Activated CD4-positive, alpha-beta T cell treated with anti-CD3 and anti-CD28 coated beads for 24 hours (primary cell): ENCODE measurements at places on chromosomes 16 and 17.

GRCh38 chr17:55318081-55318480 lies 53.3 kb downstream of the HLF start:
- DNase-seq, result no peak

DNA sequence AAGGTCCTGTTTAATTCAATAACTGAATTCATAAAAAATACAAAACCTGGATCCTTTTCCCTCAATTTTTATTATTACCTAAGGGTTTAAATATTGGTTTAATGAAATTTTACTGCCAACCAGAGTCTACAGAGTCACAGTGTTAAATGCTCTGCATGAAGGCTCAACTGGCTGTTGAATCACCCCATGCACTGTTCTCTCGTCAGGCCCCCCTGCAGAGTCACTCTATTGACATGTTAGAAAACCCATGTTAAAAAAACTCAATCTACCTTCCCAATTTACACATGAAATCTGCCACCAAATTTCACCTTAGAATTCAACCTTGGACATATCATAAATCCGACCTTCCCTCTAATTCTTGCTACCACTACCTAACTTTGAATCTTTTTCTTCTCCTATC lies 43.3 kb upstream of the ULK2 start:
- DNase-seq, result no peak

DNA sequence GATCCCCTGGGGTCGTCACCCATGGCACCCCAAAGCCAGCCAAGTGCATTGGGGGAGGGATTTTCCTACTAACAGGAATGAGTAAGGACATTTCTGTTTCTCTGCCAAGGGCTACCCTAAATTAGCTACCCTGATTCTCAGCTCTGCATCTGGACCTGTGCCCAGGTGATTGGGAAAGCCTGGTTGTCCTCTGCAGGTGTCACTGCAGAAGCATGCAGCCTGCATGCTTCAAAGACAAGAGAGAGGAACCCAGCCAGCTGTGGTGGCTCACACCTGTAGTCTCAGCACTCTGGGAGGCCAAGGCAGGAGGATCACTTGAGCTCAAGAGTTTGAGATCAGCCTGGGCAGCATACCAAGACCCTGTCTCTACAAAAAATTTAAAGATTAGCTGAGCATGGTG lies 19.6 kb downstream of the BEAN1 start:
- no peak for DNase-seq

DNA sequence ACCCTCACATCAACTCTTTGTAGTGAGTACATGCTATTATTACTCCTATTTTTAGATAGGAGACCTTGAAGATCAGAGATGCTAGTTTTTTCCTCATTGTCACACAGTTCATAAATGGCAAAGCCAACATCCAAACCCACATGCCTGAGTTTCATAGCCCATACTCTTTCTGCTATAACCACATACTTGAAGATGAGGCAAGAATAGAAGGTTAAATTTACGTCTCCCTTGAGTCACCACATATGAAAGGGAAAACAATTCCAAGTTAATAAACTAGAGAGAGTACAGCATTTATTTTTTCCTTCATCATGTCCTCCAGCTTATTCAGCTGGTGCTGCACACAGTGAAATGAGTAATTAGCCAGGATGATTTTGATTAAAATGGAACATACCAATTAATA lies 23.7 kb downstream of the NUDT7 start:
- no peak for DNase-seq

DNA sequence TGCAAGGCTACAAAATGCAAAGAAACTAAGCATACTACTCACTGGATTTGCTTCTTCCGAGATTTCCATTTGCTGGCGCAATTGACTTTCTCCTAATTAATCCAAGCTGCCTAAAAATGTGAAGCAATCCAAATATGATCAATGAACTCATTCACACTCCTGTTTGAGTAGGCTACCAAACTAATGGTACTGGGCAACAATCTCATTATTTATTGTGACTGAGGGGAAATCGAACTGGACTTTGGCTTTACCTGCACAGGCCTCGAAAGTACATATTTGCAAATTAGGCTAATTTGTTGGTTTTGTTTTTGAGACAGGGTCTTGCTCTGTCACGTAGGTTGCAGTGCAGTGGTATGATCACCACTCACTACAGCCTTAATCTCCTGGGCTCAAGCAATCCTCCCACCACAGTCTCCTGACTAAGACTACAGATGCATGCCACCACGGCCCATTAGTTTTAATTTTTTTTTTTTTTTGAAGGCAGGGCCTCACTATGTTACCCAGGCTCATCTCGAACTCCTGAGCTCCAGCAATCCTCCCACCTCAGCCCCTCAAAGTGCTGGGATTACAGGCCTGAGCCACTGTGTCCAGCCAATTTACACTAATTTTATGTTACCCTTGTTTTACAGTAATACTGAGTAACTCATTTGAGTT lies 2.6 kb downstream of the ERI2 start:
- DNase-seq, result no peak

GRCh38 chr17:29032013-29032856 lies 10.7 kb upstream of the PIPOX start:
- DNase-seq, result no peak

GRCh38 chr17:76678330-76678729 lies 32.4 kb downstream of the MXRA7 start:
- DNase-seq, result no peak

- DNase-seq, result no peak
Measured at GRCh38 chr16:52652033-52652432, 105.1 kb upstream of the TOX3 start.

- DNase-seq, result no peak
Measured at GRCh38 chr17:28575126-28575795, 1.4 kb downstream of the ALDOC start.

DNA sequence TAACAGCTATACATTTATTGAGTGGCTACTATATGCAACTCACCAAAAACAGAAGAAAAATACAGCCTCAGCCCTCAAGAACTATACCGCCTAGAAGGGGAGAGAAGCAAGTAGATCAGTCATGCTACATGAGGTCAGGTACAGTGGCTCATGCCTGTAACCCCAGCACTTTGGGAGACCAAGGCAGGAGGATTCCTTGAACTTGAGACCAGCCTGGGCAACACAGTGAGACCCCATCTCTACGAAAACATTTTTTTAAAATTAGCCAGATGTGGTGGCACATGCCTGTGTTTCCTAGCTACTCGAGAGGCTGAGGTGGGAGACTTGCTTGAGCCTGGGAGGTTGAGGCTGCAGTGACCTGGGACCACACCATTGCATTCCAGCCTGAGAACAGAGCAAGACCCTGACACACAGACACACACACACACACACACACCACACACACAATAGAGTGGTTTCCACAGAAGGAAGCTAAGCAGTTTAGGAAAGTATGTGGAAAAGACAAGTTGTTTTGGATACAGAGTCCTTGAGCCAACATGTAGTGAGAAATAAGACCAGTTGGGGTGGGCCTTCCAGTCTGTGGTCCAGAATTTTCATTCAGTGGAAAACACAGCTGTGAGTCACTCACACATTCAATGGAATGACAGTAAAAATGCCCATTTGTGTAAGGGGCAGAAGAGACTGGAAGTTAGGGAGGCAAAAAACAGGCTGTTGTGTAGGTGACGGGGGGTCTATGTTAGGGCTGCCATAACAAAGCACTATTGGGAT lies 10.7 kb upstream of the SNTB2 start:
- no peak for DNase-seq

DNA sequence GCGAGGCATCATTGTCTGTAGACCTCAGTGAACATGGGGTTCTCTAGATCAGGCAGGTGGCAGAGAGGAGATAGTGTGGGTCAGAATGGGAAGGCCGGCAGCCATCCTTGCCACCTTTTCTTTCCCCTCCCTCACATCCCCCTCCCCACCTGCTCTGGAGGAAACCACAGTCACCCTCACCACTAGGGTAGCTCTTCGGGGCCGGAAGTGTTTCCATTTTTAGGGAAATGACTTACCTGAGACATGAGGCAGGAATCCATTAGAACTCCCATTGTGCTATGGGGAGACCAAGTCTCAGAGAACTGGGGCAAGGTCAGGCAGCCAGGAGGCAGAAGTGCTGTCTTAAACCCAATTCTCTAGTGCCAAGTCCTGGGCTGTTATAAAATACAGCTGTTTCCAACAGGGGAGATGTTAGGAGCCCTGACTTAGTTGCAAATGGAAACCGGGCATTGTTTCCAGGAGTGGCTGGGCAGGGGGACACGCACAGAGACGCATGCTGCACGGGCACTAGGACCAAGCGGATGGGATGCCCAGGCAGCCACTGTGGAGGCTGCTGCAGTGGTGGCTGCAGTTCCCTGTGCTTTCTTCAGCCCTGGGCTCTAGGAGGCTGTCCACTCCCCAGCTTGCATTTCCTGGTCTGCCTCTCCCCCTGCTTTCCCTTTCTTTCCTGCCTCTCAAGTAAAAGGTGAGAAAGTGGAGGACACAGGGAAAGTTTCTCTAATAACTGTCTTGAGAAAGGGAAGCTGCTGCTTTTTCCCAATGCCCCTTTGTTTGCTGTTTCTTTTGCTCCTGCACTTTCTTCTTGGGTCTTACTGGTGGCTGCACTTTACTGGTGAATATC lies 2.8 kb downstream of the HAS3 start:
- DNase-seq, result no peak

DNA sequence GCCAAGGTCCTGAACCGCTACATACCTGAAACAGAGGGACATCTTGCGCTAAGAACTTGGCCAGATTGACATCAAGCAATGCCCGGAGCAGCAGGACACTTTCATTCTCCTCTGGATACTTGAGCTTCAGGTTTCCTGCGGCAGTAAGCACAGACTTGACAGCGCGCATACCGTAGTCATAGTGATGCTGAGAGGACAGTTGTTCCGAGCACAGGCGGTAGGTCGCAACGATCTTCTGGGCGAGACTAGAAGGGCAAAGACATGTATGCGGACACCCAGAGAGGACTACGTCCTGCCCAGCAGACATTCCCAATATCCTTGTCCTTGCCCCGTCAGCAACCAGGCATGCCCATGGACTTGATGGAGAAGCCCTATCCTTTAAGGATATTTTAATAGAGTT lies 112.9 kb downstream of the DNAH3 start:
- DNase-seq, result no peak

- DNase-seq, result no peak
Measured at GRCh38 chr17:10477701-10478100, 8.3 kb upstream of the MYH4 start.

- DNase-seq, result no peak
Measured at GRCh38 chr17:58789160-58789559, 33.5 kb downstream of the PPM1E start.

DNA sequence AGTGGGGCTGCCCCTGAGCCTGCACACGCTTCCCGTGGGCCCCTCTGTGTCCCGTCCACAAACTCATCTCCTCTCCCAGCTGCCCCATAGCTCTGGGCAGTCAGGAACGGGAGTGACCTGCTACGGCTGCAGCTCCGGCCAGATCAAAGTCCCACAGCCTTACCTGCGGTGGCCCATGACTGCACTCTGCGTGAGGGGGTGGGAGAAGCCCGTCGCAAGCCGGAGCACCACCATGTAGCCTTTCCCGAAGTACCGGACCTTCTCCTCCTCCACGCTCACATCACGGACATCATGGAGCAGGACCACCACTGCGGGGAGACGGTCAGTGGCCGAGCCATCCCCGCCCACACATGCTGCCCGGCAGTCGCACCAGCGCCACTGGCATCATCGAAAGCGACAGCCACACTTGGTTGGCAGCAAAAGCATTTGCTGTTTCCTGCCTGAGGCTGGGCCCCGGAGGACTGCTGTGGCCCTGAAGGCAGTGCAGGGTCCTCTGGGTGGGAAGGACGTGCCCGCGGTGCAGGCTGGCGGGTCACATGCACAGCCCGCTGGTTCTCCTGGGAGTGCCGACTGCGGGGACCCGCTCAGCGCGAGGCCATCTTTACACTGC lies 6.2 kb downstream of the CYBC1 start:
- DNase-seq, result no peak

- DNase-seq, result no peak
Measured at GRCh38 chr17:19799796-19800195, 51.7 kb upstream of the ALDH3A1 start.

GRCh38 chr17:31411707-31412285 lies 20.3 kb downstream of the RAB11FIP4 start:
- no peak for DNase-seq

DNA sequence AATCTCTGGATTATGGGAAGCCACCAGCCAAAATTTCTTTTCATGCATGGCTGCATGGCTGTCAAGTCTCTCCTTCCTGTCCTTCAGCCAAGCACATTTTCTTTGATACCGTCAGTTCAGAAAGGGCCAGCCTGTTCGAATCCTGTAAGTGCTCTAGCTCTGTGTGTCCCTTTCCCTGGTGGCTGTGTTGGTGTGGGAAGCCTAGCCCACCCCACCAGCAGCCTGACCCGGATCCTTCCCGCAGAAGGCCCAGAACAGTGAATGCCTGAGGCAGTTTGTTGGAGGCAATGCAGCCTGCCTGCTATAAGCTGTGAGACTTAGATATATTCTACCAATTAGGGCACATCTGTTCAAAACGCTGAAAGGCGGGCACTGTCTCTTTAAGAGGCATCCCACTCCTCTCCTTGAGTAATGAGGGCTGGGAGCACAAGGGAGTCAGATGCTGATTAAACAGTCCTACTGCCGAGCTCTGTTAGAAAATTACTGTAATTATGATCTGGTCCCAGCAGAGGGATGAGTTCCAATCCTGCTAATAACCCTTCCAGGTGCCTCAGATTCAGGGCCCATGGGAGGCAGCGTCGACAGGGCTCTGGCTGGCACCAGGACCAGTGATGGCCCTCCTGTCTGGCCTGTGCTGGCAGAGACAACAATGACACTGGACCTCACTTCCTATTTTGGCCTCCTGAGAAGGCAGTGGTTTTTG lies 18.4 kb downstream of the SNX11 start:
- DNase-seq, result no peak
